Naive thymus-derived CD4-positive, alpha-beta T cell (primary cell): ENCODE measurements at places on chromosomes 2 and 18. TPM values are rescaled to one million over a fixed set of nuclear protein-coding genes. Genes with fewer than 3 reads are reported as not detected.

- DNase-seq: no peak
These were observed 823 bp upstream of the GORASP2 start for GRCh38 chr2:170928036-170928823.

DNA sequence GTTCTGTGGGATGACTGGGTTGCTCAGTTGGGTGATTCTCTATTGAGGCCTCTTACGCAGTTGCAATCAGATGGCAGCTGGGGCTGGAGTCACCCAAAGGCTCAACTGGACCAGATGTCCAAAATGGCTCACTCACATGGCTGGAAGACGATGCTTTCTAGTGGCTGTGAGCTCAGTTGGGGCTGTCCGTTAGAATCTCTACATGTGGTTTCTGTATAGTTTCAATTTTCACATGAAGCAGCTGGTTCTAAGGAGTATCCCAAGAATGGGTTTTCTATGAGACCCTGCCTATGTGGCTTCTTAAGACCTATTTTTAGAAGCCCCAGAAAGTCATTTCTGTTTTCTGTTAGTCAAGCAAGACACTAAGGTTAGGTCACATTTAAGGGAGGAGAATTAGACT is 4.4 kb downstream of the XRCC5 start:
- DNase-seq: no peak

Gene LBX2
- not detected for total RNA-seq

Gene ONECUT2
- total RNA-seq: not detected in 2 replicates

Gene GKN1
- total RNA-seq: not detected

DNA sequence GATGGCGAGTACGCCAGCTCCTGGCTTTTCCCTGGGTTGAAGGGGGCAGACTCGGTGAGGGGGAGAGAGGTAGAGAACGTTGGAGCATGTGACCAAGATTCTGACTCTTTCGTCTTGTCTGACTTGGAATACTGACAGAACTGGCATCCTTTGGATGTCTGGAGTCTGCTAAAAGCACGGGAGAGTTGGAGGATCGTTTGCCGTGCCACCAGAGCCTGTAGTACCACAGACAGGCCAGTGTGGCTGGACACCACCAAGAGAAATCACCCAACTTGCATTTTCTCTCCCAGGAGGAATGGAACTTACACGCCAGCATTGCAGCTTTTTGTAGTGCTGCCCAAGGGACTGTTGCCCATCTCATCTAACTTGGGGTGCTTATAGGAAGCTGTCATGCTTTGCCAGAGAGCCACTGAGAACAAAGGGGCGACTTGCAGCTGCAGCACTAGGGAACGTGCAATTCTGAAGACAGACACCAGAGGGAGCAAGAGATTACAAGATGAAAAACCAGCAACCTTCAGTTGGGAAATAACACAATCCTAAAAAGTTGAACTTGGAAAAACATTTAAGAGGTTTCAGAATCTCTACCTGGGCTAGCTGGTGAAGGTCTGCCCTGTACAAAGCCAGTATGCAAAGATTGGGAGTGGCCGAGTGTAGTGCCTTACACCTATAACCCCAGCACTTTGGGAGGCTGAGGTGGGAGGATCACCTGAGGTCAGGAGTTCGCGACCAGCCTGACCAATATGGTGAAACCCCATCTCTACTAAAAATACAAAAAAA is 24.1 kb downstream of the PSMG2 start:
- peak; percentile 51 for DNase-seq

DNA sequence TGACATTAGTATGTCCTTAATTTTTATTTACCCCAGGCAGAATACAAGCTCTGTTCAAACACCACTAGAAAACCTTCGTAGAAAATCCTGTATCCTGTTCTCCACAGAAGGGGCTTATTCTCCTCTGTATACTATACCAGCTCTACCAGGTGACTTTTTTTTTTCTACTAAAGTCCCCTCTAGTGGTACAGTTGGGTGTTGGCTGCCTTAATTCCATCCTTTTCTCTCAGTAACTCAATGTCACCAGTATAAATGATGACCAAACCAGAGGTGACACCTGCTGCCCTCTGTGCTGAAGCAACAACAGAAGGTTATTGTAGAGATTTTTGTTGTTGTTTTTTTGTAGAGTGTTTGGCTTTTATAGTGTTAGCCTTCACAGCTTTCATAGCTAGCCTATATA is 1322.0 kb downstream of the LRP1B start:
- DNase-seq: no peak

Gene ADAM23
- total RNA-seq: 5.6 TPM

GRCh38 chr18:7953095-7953958 is 386.2 kb downstream of the PTPRM start:
- no peak for DNase-seq

DNA sequence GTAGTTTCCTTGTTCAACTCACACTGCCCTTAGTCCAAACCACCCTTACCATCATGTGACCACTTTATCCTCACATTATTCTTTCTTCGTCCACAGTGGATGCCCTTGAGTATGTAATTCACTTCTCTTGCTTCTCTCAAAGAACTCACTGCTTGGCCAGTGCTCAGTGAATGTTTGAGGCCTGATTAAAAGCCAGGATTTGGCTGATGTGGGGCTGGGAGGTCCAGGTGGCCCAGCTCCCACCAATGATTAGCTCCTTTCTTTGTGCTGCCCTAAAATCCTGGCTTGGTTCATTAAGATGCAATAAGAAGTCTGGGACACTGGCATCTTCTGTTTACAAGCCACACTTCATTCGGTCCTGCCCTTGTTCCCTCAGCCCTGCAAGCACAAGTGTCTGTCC is 97.8 kb upstream of the CELF4 start:
- DNase-seq: no peak

DNA sequence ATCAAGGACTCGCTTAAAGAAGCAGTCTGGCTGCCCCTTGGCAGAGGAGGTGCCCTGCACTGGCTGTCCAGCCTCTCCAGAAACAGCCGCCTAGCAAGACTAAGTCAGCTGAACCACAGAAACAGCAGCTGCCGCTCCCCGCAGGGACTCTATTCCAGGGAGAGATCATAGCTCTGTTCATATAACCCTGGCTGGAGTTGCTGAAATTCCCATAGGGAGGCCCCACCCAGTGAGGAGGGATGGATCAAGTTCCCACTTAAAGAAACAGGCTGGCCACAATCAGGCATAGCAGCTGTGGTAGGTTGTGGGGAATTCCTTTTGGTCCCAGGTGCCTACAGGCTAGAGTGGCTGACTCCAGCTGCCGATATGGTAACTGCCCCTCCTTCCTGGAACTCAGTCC is 74.2 kb upstream of the MC4R start:
- no peak for DNase-seq

Gene BOLL
- total RNA-seq: not detected

- DNase-seq: no peak
These were observed 29.6 kb downstream of the MREG start for GRCh38 chr2:215983581-215984351.

DNA sequence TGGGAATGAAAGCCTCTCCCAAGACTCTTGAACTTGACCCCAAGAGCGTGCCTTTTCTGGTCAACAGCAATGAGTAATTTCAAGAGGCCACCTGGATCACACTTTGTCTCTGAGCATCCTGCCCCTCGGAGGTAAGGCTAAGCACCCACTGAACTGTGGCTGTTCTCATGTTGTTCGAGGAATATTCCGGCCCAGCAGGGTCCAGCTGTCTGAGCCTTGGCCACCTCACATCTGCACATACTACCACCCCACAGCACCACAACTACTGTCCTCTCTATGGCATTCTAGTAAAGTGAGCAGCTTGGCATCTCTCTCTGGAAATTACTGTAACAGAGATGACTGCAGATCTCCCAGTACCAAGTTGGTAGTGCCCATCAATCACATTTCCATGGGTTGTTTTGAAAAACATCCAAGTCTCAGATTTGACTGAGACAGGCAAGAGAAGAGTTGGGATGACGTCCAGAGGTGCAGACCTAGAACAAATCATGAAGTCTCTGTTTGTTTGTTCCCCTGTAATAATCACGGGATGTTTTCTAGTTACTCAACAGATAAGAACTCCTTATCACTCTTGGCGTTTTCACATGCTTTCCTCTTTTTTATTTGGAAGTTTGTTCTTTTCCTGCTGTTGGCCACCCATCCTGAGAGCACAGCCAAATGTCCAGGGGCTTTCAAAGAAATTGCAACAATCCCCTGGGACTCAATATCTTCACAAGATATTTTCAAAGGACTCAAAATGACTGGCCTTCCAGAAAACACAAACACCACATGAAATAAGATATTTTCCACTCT is 336.0 kb upstream of the TNP1 start:
- no peak for DNase-seq

GRCh38 chr18:50695431-50696176 is 124.2 kb downstream of the MRO start:
- DNase-seq: no peak

- DNase-seq: no peak
These were observed 170.0 kb downstream of the AGAP1 start for GRCh38 chr2:235663875-235664274.

DNA sequence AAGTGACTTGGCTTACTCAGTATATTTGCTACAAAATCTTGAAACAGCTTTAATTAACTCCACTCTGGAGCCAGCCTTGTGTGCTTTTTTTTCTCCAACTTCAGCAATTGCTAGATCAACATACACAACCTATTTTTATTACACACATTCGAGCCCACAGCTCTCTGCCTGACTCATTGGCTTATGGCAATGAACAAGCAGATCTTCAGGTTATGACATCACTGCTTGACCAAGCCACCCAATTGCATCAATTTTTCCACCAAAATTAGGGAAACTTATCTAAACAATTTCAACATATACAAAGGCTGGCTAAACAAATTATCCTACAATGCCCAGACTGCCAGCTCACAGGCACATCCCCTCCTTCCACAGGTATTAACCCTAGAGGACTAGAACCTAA is 39.6 kb upstream of the PDK1 start:
- no peak for DNase-seq

DNA sequence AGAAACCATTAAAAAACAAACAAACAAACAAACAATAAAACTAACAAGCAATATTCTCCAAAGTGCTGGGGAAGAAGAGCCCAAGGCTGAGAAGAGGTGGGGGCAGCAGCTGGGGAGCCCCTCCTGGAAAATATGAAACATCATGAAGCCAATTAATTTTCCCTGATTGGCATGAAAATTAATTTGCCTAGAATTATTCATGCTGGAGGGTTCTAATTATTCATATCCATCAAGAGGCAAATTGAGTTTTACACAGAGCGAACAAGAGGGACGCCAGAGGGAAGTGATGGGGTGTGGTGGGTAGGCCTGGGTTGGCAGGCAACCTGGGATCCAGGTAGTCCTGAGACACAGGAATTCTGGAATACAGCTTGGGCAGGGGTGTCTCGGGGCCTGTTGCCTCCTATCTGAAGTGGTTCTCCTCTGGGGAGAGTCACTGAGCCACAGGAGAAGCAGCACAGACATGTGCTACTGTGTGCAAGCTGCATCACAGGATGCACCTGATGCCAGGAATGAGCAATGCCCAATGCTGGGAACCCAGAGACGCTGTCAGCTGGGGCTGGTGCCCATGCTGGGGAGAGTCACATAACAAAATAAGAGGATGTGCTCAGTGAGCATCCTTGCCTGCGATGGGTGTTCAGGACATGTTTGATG is 100.5 kb downstream of the TEX51 start:
- DNase-seq: no peak

DNA sequence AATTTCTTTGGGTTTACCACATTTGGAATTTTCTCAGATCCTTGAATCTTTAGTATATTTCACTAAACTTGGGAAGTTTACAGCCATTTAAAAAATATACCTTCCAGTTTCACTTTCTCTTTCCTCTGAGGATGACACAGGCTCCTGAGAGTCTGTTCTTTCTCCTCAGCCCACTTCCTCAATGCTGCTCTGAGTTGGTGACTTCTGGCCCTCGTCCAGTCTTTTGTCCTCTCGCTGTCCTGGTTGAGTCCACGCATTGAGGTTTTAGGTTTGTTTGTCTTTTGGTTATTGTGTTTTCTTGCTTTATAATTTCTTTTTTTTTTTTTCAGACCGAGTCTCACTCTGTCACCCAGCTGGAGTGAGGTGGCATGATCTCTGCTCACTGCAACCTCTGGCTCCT is 40.7 kb upstream of the GALR1 start:
- DNase-seq: peak; percentile 40

Gene CCDC68
- not detected in 2 replicates for total RNA-seq

Gene MOGAT1
- not detected for total RNA-seq

- DNase-seq: no peak
These were observed 12.7 kb upstream of the ZNF513 start for GRCh38 chr2:27393225-27393624.
